ENCODE measurements at places on chromosomes 4 and X.
A peak's percentile ranks its signal among the peaks of the same experiment; 100 is the strongest.

DNA sequence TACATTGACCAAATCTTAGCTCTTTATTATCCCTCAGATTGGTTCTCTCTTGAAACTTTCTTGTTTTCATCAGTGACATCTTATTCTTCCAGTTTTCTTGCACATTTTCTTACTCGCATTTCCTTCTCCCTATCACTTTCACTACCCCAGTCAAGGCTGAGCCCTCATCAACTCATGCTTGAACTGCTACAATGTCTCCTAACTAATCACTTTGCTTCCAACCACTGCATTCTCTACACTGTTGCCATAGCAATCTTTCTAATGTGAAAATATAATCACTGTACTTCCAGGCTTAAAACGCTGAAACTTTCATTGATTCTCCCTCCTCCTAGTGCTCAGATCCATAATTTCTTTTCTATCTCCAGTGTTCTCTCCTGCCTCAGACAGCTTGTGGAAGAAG is 22.2 kb upstream of the LPAR4 start:
- no peak for DNase-seq

DNA sequence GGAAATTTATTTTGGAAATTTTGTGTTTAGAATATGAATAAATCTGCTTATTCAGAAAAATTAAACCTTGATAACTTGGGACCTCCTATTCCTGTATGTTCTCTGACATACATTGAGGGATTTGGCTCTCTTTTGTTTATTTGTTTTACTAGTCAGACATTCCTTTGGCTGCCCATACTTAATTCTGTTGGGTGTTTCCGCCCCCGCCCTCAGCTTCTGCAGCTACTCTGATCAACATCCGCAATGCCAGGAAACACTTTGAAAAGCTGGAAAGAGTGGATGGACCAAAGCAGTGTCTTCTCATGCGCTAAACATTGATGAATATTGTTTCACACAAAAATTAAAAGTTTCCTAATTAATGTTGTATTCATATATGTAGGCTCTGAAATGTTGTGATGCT is 40.5 kb downstream of the RRAGB start:
- DNase-seq, result no peak

GRCh38 chrX:105017641-105018040 is 202.9 kb downstream of the TEX13A start:
- DNase-seq, result no peak

DNA sequence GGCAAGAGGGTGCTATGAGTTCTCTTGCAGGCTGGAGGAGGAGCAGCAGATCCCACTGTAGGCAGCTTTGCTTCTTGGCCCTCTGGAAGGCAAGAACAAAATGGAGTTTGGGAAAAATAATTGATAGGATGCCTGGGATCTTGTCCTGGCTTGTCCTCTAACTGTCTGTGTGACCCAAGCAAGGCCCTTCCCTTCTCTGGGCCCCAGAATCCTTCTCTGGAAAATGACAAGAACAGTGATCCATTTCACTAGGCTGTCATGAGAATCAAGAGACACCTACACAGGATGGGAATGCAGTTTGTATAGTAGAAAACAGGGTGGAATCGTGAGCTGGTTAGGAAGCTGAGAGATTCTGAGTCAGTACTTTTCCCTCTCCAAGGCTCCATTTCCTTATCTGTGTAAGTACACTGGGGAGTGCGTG is 133.3 kb downstream of the PJA1 start:
- DNase-seq, result no peak

DNA sequence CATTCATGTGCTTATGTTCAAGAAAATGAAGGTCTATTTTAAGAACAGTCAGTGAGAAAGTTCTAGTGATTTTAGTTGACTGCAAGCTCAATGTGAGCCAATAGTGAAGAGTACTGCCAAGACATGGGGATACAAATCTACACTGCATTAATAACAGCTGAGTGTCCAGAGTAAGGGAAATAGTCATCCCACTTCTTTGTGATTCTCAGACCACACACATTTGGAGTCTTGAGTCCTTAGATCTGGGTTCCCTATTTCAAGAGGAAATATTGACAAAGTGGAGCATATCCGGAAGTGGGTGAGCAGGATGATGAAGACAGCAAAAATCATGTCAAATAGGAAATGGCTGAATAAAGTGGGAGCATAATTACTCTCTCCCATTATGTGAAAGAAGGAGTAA is 171.1 kb downstream of the LARP7 start:
- no peak for DNase-seq

- DNase-seq, result no peak
These were observed 1.5 kb upstream of the GDPD2 start for GRCh38 chrX:70421618-70422017.

DNA sequence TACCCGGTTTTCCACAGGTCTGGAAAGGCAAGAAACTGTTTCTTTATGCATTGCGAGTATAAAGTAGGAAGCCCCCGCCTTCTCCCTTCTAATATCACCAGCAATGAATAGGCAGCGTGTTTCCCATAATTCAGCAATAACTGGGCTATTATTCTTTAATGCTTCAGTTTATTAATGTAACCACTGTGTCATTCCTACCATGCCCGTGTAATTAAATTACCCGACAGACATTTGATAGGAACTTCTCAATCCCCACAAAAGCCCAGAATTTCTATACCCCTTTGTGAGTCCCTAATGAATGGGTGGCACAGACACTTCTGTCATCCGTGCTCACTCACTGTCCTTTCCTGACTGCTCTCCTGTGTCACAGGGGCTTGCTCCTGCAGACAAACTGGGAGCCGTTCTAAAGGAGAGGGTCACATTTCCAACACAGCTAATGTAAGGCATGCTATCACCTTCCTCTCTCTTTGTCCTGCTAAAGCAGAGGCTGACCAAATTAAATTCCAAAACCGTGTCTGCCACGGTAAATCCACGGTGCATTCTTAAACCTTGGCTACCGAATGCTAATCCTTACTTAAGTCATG is 108.5 kb upstream of the MID1 start:
- no peak for DNase-seq

DNA sequence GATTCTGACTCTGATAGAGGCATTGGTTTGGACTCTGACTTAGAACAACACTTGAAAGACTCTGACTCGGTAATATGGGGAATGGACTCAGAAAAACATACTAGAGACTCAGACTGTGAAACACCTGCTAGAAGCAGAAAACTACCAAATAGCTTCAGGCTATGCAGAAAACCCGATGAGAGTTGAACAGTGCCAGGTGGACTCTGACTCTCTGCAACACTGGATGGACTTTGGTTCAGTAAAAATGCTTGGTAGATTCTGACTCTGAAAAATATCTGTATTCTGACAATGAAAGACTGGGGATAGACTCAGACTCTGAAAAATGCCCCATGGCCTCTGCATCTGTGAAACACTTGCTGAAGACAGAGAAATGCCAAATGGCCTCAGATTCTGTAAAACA is 215.1 kb upstream of the HDX start:
- no peak for DNase-seq

DNA sequence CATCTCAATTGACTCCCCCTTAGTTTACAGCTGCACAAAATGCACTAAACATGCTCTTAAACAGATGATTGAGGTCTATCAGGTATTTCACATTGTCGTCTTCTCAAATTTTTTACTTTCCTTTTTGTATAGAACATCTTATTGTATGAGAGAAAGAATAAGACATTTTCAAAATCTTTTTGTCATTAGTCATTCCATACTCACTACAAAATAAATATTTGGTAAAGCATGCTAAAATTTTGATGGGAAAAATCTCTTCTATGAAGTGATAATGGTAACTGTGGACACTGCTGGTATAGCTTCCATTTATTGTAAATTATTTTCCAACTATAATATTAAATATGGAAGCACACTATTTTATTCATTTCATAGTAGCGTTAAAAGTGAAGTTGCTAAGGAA is 185.6 kb upstream of the FSTL5 start:
- DNase-seq, result no peak

GRCh38 chr4:23613782-23614181 is 276.1 kb downstream of the PPARGC1A start:
- DNase-seq, result no peak

DNA sequence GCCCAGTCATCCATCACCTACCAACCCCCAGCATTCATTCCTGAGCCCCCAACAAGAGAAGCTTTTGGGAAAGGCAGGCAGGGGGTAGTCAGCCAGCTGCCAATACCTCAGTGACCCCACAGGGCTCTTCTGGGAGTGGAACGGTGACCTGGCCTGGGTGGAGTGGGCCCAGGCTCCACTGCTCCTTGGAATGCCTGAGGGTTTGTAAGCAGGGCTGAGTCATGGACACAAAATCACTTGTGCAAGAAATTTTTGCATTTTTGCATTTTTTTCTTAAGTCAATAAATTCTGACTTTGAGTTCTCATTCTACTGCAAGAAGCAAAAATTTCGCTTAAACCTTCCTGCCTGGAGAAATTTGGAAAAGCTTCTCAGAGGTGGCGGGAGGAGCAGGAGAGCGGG is 18.5 kb downstream of the SORCS2 start:
- DNase-seq, result no peak

DNA sequence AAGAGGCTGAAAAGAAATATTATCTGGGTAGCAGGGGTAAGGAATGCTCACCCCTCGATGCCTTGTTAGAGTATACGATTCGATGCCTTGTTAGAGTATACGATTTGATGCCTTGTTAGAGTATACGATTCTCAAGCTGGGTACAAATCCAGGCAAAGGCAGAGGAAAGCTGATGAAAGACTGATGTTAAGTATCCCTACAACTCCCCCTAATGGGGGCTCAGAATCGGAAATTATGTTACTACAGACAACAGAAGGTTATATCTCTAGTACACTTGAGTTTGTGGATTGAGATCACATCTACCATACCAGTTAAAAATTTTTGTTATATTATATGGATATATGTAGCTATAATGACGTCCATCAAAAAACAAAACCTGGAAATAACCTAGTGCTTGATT is 4.8 kb downstream of the LRRC66 start:
- peak; percentile 30 for DNase-seq

GRCh38 chrX:94831364-94831763 is 1157.4 kb downstream of the FAM133A start:
- peak; percentile 47 for DNase-seq

DNA sequence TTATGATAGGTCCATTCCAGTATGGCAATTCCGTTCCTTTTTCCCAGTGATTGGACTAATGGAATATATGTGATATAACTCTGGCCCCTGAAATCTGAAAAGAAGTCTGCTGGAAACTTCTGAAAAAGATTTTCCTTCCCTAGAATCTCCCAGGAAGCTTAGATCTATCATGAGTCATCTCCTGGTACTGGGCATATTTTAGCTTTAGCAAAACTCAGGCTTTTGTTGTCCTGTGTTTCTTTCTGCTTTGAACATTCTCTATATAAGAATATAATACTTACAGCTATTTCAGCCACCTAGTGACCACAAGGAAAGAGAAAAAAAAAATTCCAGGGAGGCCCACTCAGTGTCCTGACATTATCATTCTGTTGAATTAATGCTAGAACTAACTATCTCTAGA is 597.2 kb upstream of the GRIA3 start:
- DNase-seq, result no peak

DNA sequence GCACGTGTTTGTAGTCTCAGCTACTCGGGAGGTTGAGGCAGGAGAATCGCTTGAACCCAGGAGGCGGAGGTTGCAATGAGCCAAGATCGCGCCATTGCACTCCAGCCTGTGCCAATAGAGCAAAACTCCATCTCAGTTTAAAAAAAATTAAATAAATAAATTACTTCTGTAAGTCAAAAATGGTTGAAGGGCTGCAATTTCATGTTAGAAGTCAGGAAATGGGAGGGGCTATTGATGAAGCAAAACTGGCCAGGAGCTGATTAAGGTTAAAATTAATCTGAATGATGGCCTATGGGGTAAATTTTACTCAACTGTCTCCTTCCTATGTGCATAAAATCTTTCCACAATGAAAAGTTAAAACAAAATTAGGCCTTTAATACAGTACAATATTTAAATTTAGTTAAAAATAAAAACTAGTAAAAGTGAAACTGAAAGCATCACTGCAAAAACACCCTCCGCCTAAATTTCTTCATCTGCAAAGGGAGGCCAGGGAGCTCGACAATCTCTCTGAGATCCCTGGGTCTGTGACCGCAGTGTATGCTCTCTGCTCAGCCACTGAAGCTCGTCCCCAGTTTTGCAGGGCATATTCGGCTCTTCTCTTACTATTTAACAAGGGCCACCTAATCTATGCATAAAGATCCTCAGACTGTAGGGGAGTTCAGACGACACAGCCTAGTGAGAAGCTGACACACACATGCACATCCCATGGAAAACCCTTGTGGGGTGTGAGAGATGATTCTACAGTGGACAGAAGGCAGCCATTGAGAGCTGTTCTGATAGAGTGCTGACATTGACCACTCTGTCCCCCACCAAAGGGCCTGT is 57.2 kb downstream of the IRF2 start:
- DNase-seq, result no peak

DNA sequence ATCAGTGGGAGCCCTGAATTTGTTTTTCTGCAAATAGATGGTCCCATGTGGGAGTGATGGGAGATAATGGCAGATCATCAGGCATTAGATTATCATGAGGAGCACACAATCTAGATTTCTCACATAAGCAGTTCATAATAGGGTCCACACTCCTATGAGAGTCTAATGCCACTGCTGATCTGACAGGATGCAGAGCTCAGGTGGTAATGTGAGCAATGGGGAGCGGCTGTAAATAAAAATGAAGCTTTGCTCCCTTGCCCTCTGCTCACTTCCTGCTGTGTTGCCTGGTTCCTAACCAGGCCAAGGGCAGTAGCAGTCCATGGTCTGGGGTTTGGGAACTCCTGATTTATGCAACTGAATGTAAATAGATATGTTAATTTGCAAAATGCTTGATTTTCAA is 538.6 kb downstream of the TRAM1L1 start:
- no peak for DNase-seq

- DNase-seq, result no peak
These were observed 9.5 kb downstream of the HPGDS start for GRCh38 chr4:94332983-94333590.

GRCh38 chr4:154622598-154622997 is 10.1 kb upstream of the FGG start:
- peak; percentile 66 for DNase-seq

DNA sequence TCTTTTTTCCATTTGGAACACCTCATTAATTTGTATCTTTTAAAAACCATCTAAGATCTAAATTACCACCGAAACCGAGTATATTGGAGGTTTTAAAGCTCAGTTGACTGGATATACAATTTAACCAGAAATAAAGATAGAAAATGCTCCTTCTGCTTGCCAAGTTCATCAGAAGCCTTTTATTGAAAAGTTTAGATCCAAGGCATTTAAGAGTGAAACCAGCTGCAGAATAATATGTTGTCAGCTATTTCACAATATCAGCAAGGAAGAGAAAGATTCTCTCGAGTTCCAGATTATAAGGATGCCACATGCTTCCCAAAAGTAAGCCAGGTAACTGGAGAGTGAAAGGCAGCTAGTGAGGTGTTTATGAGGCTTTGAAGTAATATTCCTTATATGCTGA is 217.4 kb downstream of the DCTD start:
- DNase-seq, result no peak

DNA sequence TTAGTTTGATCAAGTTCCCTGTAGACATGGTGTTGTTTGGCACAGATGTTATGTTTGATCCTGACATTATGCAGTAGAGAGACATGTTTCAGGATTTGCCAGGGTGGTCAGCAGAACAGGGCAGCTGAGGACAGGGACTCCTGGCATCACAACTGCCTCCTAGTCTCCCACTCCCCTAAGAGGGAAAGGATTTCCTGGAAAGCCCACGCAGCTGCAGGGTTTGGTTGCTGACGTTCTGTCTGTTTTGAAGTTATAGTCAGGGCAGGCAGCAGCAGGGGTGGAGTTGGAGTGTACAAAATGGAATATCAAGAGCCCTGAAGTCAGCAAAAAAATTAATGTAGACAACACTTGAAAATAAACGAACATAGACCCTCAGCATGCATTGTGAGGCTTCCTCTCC is 125.4 kb downstream of the CPE start:
- no peak for DNase-seq

Data from RKO (cell line).